Right cardiac atrium (tissue), 5 donors: ENCODE measurements at places on chromosomes 12 and 14. TPM values are rescaled to one million over a fixed set of nuclear protein-coding genes. Genes with fewer than 3 reads are reported as not detected.

The SMIM41 gene
- not detected for total RNA-seq

The KCTD10 gene
- total RNA-seq: 76.9 TPM

The CCDC197 gene
- total RNA-seq: 0.45 TPM

DNA sequence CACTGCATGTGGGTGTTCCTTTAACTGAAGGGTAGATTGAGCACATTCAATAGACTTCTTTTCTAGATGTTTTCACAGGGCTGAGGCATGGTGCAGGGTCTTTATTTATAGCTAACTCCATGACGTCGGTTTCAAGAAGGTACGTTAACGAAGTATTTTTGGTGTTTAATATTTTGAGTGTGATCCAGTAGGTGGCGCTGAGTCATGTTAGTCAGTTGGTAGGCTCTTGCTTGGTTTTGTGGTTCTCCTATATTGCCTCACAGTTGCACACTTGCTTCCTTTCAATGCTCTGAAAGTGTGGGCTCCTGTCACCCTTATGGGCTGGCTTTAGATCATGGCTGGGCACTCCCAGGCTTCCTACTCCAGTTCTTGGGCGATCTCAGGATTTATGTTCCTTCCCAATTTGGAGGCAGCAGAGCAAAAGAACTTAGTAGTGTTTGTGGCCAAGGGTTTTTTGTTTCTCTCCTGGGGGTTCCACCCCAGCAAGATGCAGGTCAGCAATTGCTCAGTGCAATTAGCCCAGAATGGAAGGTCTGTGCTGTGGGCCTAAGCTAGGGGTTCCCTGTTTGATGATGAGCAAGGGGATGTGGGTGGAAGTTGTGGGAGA, 471.6 kb upstream of the FOXG1 start:
- no peak for DNase-seq

DNA sequence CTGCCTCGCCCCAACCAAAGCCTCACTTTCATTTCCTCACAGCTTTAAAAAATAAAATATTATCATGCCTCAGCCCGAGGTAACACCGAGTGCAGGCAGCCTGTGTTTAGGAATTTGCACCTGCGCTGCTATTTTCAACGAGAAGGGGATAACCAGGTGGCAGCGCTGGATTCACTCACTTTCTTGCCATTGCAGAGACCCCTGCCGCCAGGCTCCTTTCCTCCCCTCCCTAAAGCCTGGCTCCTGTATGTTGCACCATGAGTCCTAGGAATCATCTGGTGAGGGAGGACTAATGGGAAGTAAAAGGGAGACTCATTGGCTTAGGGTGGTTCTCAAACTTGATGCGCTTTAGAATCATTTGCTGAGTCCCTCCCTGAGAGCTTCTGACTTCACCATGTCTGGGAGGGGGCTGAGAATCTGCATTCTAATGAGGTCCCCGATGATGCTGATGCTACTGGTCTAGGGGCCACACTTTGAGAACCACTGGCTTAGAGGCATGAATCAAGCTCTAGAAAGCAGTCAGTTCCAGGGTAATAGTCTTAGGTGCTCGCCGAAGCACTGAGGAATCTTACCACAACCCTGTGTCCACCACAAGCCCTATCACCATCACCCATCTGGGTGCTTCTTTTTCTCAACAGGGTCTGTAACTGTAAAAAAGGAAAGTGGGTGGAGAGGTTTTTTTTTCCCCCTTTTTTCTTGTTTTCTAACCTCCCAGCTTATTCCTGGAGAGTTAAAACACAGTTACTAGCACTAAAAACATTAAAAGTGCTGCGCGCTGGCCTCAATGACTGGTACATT, 83.8 kb downstream of the SLC38A1 start:
- no peak for DNase-seq

GRCh38 chr14:90509403-90509802, 112.6 kb downstream of the CALM1 start:
- no peak for DNase-seq
